ENCODE measurements at places on chromosomes 4 and X. TPM values are rescaled to one million over a fixed set of nuclear protein-coding genes. Genes with fewer than 3 reads are reported as not detected.

TSPAN7 gene
- total RNA-seq = not detected

GC gene
- total RNA-seq = not detected

CLNK gene
- total RNA-seq = not detected

ZNF630 gene
- total RNA-seq = not detected

OPHN1 gene
- 7.4 TPM for total RNA-seq

BCORL1 gene
- 1.6 TPM for total RNA-seq

SMC1A gene
- total RNA-seq = 26.0 TPM

PRSS12 gene
- total RNA-seq = 0.07 TPM

GLRA2 gene
- total RNA-seq = not detected

CYLC1 gene
- not detected for total RNA-seq

- DNase-seq = no peak
These were observed 1735.1 kb downstream of the PCDH7 start for GRCh38 chr4:32455231-32455630.

DNA sequence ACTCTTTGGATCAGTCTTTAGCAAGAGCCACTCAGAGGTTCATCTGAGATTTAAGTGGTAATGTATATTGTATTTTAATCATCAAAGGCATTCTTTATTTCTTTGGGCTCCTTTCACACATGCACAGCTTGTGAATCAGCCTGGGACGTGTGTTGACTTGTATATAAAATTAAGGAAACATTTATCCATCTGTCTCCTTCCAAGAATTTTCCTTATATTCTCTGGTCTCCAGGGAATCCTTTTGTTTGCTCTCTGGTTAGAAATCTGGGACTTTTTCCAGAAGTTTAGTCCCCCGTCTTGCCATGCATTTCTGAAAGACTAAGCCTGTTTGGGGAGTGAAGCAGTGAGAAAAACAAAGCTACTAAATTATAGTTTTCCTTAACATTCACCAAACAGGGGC is 212.3 kb downstream of the DCAF12L2 start:
- no peak for DNase-seq

DNA sequence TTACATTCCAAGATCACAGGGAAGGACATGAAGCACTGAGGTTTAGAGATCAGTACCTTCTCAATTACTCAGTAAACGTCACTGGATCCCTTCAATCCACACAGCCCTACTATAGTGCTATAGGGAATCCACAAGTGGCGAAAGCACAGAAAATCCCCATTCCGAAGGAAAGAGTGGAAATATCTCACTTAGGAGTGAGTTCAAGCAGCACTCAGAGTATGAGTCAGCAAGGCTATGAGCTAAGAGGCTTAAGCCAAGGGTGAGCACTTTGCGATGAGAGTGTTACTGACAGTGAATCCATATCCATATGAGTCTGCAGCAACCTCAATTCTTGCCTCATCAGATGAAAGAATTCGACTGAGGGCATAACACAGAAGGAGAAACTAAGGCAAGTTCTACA is 165.1 kb downstream of the VSIG4 start:
- peak; percentile 18 for DNase-seq

DNA sequence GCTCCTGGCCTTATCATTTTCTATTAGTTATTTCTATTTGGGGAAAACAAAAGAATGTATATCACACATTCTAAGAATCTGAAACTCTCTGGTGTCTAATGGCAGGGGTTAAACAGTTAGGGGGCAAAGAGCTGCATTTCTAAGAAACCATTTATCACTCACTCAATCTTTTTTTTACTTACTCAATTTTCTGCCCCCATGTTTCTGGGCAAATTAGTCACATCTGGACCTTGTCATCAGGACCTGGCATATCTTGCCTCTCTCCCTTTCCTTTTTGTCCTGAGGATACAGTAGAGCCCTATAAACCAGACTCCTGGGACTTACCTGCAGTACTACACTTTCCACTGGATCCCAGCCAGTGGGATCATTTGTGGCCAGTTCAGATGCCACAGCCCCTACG is 89.1 kb downstream of the ANXA3 start:
- no peak for DNase-seq

GRCh38 chr4:162366146-162366545 is 202.3 kb upstream of the FSTL5 start:
- no peak for DNase-seq

DNA sequence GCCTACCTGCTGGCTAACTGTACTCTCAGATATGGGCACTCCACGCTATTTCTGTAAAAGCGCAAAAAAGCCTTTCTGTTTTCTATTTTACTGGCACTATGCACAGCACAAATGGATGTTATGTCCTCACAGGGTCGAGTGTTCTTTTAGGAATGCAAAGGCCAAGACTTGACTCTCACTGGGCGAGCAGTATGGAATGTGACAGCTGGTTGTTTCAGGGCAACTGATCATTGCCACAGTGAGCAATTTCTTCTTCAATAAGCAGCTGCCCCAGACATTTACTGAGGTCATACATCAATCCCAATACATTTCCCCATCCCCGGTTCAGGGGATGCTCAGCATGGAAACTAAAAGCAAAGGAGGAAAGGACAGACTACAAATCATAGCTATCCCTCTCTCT is 58.2 kb downstream of the PDE5A start:
- no peak for DNase-seq

DNA sequence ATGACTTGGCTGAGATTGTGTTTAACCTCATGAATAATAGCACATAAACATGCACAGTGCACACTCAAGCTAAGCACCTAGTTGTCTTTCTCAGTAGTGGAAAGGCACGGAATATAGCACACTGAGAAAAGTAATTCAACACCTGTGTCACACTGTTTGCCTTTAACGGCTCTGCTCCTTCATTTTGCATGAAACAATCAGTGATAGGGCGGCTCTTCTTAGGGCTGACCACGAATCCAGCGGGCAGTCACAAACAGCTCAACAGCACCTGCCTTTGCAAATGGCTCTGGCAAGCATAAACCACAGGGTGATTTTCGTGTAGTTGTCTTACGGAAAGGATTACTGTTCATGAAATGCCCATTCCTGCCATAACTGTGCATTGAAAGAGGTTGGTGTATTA is 954.0 kb upstream of the TENM3 start:
- DNase-seq = no peak

- DNase-seq = no peak
These were observed 35.3 kb downstream of the PNPLA4 start for GRCh38 chrX:7891928-7892327.

- DNase-seq = no peak
These were observed 13.5 kb downstream of the MSANTD1 start for GRCh38 chr4:3262208-3263052.

DNA sequence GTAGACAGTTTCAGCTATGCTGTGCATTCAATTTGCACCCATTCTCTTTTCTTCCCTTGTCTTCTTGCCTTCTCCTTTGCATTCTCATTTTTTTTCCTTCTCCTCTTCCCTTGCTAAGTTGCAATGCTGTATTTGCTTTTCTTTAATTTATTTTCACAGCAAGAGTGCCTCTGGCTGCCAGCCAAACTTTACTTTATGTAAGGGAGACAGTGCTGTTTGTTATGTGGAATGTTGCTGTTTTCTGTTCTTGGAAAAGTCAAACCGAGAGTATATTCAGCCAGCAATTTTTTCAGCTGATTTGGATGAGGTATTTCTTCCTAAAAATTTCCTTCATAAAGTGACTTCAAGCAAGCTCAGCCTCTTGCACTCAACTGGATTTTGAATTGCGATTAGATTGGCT is 1293.4 kb downstream of the ARAP2 start:
- no peak for DNase-seq

DNA sequence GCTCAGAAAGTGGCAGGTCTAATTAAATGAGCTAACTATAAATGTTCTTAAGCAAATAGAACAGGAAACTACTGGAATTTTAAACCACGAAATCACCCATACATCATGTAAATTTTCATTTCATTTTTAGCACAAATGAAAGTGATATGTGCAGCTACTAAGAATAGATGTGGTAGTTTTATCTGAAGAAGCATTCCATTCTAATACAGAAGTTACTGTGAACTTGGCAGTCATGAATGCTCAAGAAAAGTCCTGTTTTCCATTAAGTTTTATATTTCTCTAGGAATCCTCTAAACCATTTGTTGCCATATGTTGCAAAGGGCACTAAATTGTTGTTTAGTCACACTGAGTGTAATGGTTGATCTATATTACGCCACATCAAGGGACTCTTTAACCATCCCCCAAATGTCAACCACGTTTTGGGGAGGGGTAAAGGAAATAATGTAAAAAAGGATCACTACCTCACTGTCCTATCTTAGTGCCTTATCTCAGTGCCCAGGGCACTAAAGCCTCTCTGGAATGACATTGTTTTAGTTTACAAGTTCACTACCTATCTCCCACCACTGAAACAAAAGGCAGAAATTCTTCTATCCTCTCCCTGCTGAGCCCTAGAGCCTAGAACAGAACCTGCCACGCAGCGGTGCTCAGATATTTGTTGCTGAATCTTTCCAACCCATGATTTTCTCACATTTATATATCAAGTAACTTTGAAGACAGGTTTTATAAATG is 118.0 kb downstream of the SHISA3 start:
- no peak for DNase-seq

GRCh38 chrX:135421932-135422809 is at the start of gene SMIM10L2A:
TSS of gene SMIM10L2A (plus strand) at chrX:135421944. CDS start at chrX:135422132, 188 bp downstream.
- no peak for DNase-seq

DNA sequence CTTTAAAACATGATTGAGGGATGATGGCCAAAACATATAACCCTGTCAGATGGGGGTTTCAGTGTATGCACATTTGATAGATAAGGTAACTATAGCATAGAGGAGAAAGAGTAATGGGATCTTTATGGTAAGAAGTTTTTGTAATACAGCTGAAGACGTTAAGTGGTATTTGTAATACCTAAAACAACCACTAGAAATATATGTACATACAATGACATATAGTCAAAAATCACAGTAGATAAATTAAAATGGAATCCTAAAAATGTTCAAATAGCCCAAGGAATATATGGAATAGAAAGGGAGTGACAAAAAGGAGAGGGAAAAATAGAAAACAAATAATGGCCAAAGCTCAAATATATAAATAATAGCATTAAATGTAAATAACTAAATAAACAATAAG is 371.3 kb upstream of the FSTL5 start:
- no peak for DNase-seq

- DNase-seq = no peak
These were observed 329.0 kb upstream of the TECRL start for GRCh38 chr4:64738240-64738639.

- DNase-seq = peak; percentile 80
These were observed 10.9 kb downstream of the MTMR1 start for GRCh38 chrX:150704030-150704613.

- no peak for DNase-seq
These were observed 328.2 kb downstream of the DTHD1 start for GRCh38 chr4:36609661-36610060.

GRCh38 chr4:181507180-181507835 is 735.9 kb upstream of the TENM3 start:
- no peak for DNase-seq

- DNase-seq = no peak
These were observed 205.0 kb upstream of the PDE5A start for GRCh38 chr4:119833611-119834010.

DNA sequence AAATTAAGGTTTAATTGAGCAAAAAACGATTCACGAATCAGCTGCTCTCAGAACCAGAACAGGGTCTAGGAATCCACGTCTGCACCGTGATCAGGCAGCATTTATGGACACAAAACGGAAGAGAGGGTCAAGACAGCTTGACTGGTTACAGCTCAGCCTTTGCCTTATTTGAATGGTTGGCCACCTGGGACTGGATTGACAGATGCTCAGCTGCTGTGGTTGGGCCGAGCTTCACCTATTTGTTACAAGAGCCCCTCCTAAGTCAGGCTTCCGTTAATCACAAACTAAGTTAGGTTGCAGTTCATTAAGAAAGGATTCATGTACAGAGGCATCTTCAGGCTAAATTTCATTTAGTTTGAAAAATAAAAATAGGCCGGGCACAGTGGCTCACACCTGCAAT is 50.6 kb upstream of the MAN2B2 start:
- no peak for DNase-seq

DNA sequence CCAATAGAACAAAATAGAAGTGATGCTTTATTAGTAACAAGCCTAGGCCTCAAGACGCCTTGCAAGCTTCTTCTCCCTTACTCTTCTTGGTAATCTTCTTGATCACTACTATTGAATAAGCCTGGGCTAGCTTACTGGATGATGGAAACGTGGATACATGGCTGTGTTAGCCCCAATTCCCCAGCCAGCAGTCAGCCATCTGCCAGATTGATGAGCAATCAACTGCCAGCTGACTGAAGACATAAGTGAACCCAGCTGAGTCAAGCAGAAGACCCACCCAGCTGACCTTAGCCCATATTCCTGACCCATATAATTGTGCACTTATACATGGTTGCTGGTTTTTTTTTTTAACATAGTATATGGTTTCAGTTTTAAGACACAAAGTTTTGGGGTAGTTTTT is 130.4 kb downstream of the DHX15 start:
- DNase-seq = no peak

DNA sequence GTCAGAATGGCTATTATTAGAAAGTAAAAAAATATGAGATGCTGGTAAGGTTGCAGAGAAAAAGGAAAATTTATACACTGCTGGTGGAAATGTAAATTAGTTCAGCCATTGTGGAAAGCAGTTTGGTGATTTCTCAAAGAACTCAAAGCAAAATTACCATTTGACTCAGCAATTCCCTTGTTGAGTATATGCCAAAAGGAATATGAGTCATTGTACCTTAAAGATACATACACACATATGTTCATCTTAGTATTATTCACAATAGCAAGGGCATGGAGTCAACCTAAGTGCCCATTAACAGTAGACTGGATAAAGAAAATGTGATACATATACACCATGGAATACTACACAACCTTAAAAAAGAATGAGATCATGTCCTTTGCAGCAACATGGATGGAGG is 148.2 kb downstream of the COMMD8 start:
- DNase-seq = peak; percentile 70

DNA sequence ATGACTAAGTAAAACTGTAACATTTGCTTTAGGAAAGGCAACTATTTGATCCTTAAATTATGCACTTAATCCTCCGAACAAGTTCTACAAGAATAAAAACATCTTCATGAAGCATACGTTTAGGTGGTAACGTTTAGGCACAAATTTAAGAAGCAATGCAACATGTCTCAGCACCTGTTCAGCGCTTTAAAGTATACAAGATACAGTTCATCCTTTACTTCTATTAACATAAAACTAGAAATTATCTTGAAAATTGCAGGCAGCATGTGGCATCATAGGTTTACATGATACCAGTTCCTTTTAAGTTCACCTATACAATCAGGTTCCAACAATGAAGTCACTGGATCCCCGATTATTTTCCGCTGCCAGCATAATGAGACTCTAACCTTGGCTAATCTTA is 1.5 kb downstream of the PLA2G12A start:
- DNase-seq = no peak

- DNase-seq = no peak
These were observed 12.3 kb downstream of the DCUN1D4 start for GRCh38 chr4:51855270-51855669.

GRCh38 chrX:115713460-115713859 is 152.5 kb downstream of the PLS3 start:
- no peak for DNase-seq

DNA sequence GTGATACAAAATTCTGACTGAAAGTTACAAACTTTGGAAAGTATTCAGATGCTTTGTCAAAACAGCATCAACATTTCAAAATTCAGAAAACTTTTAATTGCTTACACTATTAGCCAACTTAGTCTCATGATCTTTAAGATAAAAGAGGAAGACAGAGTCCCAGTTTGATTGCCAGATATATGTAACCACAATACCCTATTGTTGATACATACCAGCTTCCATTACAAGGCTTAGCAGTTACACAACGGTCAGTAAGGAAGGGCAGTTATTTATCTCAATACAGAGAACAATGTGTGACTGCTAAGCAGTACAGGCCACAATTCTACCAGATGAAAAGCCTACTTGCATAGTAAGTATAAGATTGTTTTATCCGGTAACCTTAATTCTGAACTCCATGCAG is 138.4 kb downstream of the SPANXN3 start:
- no peak for DNase-seq
